ENCODE measurements at places on chromosomes 11 and 22. TPM values are rescaled to one million over a fixed set of nuclear protein-coding genes. Genes with fewer than 3 reads are reported as not detected.
A peak's percentile ranks its signal among the peaks of the same experiment; 100 is the strongest.

- DNase-seq, result peak; percentile 48
Observed at GRCh38 chr11:44817207-44817949, 90.6 kb downstream of the TSPAN18 start.

Gene OR52K1
- not detected for polyA plus RNA-seq

DNA sequence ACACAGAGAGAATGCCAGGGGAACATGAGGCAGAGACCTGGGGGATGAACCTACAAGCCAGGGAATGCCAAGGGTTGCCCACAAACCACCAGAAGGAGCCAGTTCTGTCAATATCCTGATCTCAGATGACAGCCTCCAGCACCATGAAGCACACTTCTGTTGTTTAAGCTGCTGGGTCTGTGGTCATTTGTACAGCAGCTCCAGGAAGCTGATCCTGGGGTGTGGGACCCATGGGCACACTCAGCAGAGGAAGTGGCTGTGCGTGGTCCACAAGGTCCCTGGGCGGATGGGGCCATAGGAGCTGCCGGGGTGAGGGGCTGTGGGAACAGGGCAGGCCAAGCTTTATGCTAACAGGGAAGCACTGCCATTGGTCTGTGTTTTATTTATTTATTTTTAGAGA is 12.1 kb downstream of the PPM1F start:
- DNase-seq, result no peak

DNA sequence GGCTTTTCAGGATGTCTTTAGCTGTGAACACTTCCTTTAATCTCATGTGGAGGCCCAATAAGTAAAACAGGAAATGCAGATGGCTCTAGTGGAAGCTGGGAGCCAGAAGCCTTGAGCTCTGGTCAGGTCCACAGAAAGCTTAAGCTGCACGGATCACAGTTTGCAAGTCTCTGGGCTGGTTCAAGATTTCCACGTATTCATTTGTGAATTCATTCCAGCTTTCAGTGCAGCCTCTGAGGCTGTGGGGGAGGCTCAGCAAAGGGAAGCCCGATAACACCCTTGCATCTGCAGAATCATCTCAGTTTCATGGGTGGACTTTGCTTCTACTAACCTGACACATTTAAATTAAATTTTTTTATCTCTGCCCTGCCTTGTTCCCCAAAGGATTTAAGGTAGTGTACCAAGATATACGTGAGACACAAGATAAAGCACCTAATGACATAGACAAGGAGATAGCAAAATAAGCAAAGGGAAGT is 65.6 kb downstream of the ISX start:
- no peak for DNase-seq

Gene MAP6
- polyA plus RNA-seq, result 3.0 TPM

Gene DDIAS
- 4.5 TPM for polyA plus RNA-seq

Gene C11orf24
- 105 TPM for polyA plus RNA-seq

DNA sequence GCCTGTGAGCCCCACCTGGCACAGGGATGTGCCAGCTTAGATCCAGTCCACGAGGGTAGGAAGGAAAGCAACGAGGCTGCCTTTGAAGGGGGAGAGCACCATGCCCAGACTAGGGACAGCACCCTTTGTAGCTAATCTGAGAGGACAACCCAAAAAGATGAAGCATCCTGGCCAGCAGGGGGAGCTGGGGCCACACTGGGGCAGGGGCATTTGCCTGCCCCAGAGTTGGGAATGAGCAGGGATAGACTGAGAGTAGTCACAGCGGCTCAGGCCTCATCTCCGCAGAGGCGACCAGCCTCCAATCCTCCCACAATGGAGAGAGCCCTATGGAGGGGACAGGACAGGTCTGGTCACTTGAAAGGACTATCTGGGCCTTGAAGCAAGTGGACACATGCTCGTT is 16.4 kb downstream of the LMO1 start:
- peak; percentile 26 for DNase-seq

DNA sequence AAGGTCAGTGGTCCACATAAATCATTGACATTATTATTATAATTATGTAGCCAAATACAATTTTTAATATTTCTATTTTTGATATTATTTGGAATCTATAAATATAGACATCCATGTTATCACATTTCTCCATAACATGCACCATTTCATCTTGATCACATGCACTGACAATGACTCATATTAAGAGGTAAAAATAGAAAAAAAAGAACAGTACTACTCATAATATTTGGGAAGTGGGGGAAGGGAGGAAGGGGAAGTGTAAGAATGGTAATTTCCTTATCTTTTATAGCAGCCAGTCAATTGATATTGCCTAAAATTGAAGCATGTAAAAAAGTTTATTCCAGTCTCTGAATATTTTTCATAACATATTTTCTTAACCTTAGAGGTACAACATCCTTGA is 72.3 kb downstream of the ADM start:
- no peak for DNase-seq

DNA sequence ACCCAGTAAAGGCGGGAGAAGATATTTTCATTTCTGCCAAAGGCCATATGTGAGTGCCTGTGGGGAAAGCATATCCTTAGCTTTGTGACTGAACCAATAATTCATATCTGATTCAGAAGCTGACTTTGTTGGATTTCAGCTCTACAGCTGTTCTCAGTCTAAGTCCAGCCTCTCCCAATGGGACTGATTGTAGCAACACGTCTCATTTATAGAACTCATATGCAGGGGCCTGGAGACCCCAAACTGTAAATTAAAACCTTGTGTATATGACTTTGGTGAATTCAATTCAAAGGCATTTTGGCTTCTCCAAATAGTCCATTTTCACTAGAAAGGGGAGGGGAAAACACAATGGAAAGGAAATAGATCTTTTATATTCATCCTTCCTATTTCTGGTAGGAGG is 250.4 kb upstream of the SORL1-AS1 start:
- no peak for DNase-seq

GRCh38 chr22:26576026-26576680 is 13.8 kb downstream of the TPST2 start:
- no peak for DNase-seq

DNA sequence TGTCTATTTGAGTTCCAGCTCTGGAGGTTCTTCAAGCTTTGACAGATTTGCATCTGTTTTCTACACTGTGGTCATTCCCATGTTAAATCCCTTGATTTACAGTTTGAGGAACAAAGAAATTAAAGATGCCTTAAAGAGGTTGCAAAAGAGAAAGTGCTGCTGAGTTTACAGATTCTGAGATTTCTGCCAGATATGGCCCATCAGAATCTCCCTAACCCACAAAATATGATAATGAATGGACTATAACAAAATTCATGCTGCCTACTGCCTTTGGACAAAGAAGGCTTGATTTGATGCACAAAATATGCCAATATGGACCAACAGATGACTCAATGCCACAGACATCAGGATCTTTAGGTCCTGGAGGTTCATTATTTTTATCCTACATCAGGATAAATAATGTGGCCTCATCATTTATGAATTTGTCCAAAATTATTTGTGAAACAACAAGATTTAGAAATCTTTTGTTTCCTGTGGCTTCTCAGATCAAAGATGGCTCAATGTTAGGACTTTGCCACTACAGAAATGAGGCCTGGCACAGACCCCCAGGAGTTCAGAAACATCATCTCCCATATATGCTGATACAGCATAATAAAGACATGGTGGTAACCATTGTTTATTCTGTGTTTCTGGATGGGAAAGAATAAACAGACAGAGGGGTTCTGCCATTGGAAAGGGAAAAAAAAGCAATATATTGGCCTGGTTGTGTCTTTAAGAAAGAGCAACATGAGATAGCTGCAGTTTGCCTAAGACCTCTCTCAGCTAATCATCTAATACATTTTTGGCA is 6.7 kb downstream of the OR5AN1 start:
- DNase-seq, result no peak

DNA sequence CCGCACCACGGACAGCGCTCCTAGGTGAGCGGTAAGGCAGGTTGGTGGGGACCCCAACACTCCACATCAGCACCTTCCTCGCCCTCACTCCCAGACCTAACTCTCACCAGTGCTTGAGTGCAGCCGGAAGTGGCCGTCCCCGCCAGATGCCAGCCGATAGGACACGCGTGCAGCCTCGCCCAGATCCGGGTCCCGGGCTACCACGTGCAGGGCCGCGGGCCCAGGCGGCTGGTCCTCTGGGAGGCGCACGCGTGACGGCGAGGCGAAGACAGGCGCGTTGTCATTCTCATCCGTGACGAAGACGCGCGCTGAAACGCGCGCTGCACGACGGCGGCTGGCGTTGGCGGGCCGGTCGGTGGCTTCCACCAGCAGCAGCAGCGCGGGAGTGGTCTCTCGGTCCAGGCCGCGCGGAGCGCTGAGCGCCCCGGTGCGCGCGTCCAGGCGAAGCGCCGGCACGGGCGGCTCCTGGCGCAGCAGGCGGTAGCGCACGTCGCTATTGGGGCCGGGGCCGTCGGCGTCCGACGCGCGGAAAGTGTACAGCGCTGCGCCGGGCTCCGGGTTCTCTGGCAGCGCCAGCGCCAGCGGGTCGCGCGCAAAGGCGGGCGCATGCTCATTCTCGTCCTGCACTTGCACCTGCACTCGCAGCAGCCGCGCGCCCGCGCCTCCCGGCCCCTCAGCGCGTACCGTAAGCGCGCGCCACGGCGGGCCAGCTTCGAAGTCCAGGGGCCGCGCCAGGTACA is 10.8 kb upstream of the TPP1 start:
- no peak for DNase-seq

GRCh38 chr11:110092515-110093406 is at the start of gene ZC3H12C:
Gene ZC3H12C (plus strand): TSS chr11:110093392. CDS start chr11:110093412, 20 bp downstream.
- peak; percentile 93 for DNase-seq

Gene TPH1
- not detected for polyA plus RNA-seq

DNA sequence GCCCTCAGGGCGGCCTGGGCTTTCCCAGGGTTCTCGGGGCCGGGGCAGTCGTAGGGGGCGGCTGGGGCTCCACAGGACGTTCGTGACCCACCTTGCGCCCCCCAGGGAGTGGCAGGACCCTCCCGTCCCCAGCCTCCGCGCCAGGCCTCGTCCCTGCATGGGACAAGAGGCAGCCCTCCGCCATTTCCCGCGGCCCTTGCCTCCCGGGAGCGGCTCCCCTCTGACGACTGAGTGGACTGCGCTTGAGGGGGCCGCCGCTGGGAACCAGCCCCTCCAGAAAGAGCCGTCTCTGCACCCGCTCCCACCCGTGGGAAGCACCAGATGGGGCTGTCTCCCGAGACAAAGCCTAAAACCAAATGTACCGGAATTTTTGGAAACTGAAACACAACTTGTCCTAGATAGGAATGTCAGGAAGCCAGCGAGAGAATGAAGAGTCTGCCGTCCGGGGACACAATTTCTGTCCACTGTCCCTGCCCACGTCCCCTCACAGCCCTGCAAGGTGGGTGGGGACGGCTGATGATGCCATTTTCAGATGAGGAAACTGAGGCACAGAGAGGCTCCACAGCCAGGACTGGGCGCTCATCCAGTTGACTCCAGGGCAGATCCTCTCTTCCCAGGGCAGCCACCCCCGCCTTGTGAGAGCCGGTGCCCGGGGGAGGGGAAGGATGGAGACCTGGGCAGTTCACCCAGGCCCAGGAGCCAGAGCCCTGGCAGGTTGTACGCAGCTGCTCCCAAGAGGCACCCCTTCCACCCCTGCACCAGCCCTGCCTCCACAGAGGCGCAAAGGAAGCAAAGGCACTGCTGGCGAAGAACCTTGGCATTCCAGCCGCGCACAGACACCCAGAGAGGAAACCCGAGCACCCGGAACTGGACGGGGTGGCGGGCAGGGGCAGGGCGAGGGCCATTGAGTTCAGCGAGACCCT is 18.1 kb upstream of the PICK1 start:
- DNase-seq, result no peak

Gene C11orf86
- not detected for polyA plus RNA-seq

Gene ACRV1
- polyA plus RNA-seq, result 0.10 TPM

DNA sequence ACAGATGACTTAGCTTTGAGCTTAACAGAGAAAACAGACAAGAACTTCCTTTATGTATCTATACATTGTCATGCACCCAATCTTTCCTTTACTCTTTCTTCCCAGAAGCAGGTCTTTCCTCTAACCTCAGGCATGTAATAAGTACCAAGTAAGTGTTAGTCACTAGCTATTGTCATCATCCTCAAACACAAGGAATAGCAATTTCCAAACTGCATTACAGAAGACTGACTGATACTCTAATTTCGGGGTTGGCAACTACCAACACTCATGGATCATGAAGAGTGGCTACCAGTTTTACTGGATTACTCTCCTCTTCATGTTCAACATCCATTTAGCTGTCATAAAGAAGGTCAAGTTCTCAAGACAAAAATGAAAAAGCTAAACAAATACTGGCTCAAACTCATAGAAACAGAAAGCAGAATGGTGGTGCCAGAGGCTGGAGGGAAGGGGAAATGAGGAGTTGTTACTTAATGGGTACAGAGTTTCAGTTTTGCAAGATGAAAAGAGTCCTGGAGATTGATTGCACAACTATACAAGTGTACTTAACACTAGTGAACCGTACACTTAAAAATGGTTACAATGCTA is 111.6 kb downstream of the SIK3 start:
- peak; percentile 94 for DNase-seq

Gene OR51A7
- polyA plus RNA-seq, result not detected

GRCh38 chr11:75589933-75590332 is 27.9 kb downstream of the SERPINH1 start:
- DNase-seq, result no peak

Gene ANKK1
- not detected for polyA plus RNA-seq

GRCh38 chr11:130706572-130706971 is 209.7 kb downstream of the SNX19 start:
- DNase-seq, result peak; percentile 93

DNA sequence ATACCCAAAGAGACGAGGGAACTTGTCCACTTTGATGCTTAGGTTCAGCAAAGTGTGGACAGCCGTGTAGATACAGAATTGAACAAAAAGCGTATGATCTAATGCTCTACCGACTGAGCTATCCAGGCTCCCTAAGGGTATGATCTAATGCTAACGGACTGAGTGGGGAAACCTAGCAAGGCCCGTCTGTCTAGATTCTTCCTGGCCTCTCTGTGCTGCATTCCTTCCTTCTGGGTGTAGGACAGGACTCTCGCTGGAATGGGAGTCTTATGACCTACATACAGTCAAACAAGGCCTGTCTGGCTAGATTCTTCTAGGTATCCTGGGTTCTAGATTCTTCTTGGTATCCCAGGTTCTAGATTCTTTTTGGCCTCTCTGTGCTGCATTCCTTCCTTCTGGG is 8.4 kb upstream of the SLC15A3 start:
- no peak for DNase-seq

GRCh38 chr11:110565357-110566336 is 135.9 kb downstream of the FDX1 start:
- peak; percentile 42 for DNase-seq

- no peak for DNase-seq
Observed at GRCh38 chr22:28903729-28904128, 20.4 kb downstream of the ZNRF3 start.

DNA sequence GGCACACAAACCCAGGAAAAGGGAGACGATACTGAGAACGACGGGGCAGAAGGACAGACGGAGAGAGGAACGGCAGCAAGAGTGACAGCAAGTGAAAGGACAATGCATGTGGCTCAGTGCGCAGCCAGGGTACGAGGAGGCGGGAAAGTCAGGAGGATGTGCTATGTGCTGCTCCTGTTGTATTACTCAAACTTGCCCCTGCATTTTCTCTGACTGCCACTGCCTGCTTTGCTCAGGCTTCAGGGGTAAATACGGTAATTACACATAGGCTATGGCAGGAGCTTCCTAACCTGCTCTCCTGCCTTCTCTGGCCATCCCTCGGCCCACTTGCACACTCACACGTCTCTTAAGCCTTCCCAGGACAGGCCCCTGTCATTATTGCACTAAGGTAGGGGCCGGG is 94.8 kb downstream of the FEZ1 start:
- no peak for DNase-seq
